Activated T-cell treated with anti-CD3 and anti-CD28 coated beads for 48 hours (primary cell): ENCODE measurements at places on chromosomes 2 and 18.

- DNase-seq = no peak
Measured at GRCh38 chr2:74922592-74923227, 35.7 kb upstream of the POLE4 start.

DNA sequence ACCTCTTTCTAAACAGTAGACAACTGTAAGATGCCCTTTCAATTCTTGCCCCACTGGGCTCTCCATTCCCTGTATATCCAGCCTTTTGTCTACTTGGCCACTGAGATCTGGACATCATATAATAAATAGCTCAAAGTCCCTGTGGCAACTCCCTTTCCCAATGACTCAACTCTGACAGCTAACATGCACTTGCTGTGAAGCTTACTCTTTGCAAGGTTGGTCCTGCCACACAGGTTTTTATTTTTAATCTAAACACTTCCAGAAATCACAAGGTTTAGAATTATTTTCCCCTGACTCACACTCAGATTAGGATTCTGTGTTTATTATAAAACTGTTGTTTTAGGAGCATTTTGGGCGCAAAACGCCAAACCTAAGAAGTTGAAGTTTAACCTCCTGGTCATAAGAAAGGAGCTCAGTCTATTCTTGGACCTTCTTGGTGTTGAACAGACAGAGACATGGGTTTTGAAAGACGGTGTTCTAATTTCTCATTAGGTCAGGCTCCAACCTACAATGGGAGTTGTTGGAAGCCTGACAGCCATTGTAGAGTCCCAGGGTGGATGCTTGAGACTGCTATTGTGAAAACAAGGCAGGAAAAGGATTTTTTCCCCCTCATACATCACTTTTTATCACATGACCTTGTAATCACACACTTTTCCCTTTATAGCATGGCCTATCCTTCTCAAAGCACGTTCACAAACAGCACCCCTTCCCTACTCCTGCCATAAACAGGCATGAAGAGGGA lies 124.7 kb upstream of the SERPINE2 start:
- no peak for DNase-seq

GRCh38 chr2:191748059-191748461 lies 70.1 kb downstream of the NABP1 start:
- no peak for DNase-seq

DNA sequence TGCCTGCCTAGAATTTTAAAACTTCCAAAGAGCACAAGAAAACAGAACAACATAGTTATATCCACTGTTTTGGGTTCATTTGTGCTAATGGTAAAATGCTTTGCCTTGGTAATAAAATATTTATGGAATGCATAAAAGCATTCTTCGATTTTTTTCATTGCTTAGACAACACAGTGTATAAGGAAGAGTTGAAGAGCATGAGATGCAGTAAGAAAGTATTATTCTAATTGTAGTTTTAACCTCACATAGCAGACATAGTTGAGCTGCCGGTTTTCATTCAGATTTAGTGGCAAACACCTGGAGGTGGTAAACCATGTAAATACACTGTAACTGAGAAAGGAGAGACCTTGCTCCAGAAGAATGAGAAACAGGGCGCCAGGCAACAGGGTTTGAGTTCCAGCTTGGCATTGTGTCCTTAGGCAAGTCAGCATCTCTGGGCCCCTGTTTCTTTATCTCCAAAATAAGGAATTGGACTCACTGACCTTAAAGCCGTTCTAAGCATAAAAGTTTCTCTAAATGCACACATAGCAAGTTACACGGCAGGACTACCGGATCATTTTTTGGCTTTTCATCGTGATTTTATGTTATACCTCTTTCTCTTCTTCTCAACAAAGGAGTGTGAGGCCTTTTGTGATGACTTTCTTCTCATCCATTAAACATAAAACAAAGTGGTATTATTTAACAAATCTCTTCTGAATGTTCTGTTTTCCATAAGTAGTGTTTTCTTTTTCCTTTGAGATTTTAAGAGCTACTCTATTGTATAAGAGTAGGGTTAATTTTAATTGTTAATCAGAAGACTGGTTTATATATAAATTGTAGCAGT lies 7.9 kb downstream of the UGP2 start:
- no peak for DNase-seq

DNA sequence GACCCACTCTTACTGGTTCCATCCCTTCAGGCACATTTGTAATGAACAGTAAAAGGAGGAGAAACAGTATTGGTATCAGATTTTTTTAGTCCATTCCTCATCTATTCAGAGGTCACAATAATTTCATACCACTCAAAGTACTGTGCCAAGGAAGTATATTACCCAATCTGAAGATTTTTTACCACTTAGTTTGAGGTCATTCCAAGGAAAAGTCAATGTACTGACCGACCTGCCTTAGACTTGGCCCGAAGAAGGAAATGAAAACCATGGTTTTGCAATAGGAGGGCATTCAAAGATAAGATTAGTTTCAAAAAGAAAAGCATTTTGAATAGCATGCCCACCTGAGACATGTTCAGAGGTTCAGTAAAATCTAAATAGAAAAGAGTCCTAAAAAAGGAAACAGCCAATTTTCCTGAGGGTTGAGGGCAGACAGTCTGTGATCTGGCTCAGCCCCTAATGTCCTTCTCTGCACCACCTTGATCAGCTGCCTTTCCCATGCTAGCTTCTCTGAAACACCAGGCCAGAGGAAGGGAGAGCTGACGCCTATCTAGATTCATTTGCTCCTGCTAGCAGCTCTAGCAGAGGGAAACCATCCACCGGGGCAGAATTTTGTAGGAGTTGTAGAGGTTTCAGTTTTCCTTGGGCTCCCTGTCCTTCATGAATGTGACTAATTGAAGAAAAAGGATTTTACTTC lies 107.3 kb upstream of the FZD5 start:
- DNase-seq = no peak

DNA sequence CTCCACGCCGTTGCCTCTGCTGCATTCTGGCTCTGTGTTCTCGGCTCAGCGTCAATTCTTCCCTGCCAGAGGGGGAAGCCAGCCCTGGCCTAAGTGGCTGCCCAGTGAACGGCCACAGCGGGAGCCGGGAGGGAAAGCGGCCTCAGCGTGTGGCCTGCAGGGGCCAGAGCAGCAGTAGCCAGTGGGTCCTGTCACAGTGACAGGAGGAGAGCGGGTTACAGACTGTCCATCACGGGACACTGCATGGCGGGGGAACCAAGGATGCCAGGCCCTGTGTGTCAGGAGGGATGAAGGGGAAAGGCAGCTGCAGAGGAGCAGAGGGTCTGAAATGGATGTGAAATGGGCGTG lies 39.7 kb downstream of the PDIA6 start:
- no peak for DNase-seq

- DNase-seq = no peak
Measured at GRCh38 chr2:238006510-238006909, 39.7 kb downstream of the UBE2F start.
